ENCODE measurements at places on chromosomes 5 and 9. TPM values are rescaled to one million over a fixed set of nuclear protein-coding genes. Genes with fewer than 3 reads are reported as not detected.

The NPR2 gene
- total RNA-seq = 13.5 TPM

DNA sequence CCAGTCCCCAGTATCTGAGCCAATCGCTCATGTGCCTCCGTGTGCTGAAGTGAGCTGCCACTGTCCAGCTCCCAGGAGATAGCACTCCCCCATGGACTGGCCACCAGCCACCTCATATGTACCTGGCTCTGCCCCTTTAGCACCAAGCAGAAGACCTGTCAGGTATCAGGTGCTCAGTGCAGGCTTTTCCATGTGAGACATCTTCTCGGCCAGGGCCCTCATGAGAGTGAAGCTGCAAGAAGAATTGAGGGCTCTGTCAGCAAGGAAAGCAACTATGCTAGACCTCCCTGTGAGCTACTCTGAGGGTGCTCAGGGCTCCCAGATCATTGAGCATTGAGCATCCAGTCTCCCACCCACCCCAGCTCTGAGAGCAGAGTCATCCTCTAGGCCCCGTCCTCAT, 264.2 kb upstream of the ADAMTS16 start:
- H3K4me1 ChIP-seq = peaks cover 2% of the 10 kb centered on the region
- DNase-seq = no peak
- H3K27ac ChIP-seq = no peak overlapping the region
- no peak overlapping the region for H3K4me3 ChIP-seq

The IFNE gene
- 0.61 TPM for total RNA-seq

The CDX1 gene
- total RNA-seq = not detected

The CKMT2 gene
- total RNA-seq = not detected

GRCh38 chr9:9612270-9612669, 1000.5 kb downstream of the PTPRD start:
- H3K27me3 ChIP-seq = no peaks in the 10 kb centered on the region
- no peak overlapping the region for H3K27ac ChIP-seq
- H3K4me3 ChIP-seq = no peak overlapping the region
- no peaks in the 10 kb centered on the region for H3K4me1 ChIP-seq
- DNase-seq = no peak
